ENCODE measurements at places on chromosomes 2 and 18.

GRCh38 chr2:190879474-190880377 lies 895 bp upstream of the GLS start:
- no peak for DNase-seq

DNA sequence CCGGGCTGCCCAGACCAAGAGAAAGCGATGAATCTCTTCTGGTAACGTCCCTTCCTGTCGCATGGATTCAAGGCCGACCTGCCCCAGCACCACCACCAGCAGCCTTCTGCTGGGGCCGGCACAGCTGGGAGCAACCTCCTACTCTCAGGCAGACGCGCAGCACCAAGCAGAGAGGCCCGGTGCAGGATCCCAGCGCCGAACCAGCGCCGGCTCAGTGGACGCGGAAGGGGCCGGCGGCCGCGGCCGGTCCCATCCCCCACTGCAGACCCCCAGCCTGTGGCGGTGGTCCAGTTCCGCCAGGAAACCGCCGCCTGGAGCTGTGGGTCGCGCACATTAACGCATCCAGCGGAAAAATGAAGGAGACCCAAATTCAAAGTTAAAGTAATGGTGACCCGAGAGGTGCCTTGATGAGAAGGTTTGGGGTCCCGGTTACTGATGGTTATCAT lies 525 bp upstream of the MAL start:
- DNase-seq, result no peak

- no peak for DNase-seq
Measured at GRCh38 chr2:99710721-99711120, 220.9 kb upstream of the REV1 start.

- peak; percentile 25 for DNase-seq
Measured at GRCh38 chr2:120206022-120206581, 17.1 kb downstream of the TMEM185B start.
